ENCODE measurements at places on chromosomes 12 and 14.

DNA sequence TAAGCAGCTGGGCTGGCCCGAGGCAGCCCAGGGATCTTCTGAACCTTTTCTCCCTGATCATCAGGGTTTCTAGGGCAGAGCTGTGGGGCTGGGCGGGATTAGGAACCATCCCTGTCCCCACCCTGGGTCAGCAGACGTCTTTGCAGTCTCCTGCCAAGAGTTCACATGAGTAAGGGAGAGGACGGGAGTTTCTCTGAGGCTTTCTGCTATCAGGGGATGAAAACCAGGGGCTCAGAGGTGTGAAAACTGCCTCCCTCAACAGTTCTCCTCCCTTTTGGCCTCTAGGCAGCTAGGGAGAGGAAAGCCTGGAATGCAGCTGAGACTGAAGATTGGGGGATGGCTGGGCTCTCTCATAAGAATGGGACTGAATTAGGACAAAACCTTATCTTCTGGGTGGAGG lies 7.9 kb downstream of the ZNF385A start:
- no peak for DNase-seq

GRCh38 chr12:103102225-103102744 lies 144.8 kb downstream of the ASCL1 start:
- DNase-seq: no peak

DNA sequence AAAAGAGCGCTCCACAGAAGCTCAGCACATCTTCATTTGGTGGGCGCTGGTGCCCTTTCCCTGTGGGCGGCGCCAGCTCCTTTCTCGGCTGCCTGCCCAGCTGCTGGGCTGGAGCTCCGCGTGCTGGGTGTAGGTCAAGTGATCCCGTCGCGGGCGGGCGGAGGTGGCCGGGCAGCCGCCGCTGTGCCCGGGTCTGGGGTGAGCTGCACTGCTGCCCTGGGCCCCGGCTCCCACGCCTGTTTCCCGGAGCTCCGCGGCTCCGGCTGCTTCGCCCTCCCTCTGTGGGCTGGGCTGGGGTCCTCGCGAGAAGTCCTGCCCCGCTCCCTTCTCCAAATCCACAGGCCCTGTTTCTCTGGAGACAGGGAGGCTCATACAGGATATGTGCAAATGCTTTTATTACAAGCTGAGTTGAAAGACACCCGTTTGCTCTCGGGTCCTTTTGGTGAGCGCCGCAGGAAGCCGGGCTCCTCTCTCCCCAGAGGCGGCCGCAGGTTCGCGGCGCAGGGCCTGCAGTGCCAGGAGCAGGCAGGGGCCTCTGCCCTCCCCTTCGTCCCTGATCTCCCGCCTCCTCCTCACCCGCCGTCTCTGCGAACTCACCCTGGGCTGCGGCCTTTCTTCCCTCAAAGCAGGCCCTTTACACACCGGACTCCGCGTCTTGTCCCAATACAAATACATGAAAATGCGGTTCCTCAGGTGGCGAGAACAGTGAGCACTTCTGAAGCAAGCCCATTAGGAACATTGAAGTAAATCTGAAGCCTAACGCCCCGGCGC lies 67.8 kb upstream of the CAPRIN2 start:
- peak; percentile 69 for DNase-seq

DNA sequence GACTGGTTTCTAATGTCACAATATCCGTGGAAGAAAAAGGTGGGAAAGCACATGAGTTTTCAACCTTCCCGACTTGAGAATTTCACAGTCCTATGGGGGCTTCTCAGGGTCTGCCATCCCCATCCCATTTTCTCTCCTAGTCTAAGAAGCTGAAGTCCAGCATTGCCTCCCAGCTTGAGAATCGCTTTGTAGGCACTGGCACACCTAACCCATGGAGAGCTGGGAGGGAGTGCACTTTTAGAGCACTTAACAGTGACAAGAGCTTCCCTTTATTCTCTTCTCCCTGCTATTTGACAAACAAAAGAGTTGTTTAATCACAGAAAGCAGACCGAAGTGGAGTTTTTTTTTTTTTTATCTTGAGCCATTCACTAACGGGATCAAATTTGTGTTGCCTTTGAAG lies 22.8 kb upstream of the SRRM4 start:
- no peak for DNase-seq

DNA sequence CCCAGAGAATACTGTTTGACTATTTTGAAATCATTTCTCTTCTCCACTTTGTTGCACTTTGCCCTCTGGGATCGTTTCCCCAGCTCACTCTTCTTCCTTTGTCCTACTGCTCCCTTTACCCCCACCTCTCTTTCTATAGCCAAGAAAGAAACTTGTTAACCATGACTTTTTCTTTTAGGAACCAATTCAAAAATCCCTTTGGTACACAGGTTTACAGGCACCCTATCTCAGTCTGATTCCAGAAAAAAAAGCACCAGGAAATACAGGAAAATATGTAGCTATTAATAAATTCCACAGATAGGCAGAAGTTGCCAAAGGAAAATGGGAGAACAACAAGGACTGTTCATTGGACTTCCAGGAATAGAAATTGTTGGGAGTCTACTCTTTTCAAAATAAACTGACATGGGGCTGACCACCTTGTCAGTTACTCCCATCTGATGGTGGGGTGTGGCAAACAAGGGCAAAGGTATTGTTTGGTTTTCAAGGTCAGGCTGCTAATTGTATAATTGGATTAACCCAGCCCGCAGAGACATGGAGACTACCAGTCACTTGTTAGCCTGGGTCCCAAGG lies 82.4 kb downstream of the CRADD start:
- DNase-seq: no peak

GRCh38 chr14:32370714-32371113 lies 41.6 kb downstream of the AKAP6 start:
- no peak for DNase-seq

GRCh38 chr12:132597333-132598316 lies 12.8 kb downstream of the LRCOL1 start:
- no peak for DNase-seq

GRCh38 chr12:123478762-123479161 lies 20.8 kb downstream of the SNRNP35 start:
- DNase-seq: peak; percentile 81
